ENCODE measurements at places on chromosomes 2 and 18.

DNA sequence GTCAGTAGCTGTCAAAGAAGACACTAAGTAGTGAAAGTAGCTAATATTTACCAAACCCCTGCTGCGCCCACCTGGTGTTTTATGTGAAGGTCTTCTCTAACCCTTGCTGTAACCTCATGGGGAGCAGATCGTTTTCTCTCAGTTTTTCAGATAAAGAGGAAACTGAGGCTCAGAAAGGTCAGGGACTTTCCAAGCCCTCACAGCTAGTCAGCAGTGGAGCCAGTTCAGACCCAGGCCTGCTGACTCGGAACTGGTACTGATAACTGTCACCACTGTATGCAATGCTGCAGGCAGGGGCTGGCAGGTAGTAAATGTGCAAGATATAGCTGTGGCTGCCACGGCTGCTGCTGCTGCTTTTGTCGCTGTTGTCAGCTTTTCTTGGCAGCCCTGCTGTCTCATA is 69.1 kb downstream of the LRRFIP1 start:
- no peak for DNase-seq

GRCh38 chr18:34590503-34590902 is 119.6 kb upstream of the DTNA start:
- no peak for DNase-seq

DNA sequence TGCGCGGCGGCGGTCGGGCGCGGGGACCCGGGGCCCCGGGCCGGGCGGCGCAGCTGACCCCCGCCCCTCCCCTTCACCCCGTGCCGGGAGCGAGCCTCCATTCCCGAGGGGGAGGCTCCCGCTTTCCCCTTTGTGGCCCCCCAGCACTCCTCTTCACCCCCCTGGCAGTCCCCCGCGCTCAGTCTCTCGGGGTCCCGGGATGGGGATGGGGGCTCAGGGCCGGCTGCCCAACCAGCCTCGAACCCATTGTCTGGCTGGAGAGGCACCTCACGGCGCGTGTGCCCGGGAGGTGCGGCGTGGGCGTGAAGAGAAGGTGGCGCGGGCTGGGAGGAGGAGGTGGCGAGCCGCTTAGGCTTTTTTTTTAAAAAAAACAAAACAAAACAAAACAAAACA is 748 bp downstream of the FMNL2 start:
- DNase-seq: peak; percentile 28

- no peak for DNase-seq
Observed at GRCh38 chr18:66548747-66549146, 55.1 kb downstream of the CDH19 start.

DNA sequence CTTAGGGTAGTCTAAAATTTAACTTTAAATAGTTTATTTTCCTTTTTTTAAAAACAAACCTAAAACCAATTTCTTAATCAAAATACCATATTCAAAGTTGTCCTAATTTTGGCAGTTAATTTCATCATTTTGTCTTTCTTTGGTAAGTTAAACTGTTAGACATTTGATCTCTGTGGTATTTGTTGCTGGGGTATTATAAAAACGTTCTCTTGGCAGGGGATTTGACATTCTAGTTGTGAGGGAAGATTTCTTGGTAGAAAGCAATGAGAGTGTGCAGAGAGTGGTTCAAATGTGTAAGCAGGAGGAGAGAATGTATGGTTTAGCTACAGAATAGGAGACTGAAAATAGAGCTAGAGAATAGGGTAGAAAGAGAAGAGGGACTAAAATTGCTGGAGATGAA is 14.6 kb downstream of the GULP1 start:
- DNase-seq: no peak

DNA sequence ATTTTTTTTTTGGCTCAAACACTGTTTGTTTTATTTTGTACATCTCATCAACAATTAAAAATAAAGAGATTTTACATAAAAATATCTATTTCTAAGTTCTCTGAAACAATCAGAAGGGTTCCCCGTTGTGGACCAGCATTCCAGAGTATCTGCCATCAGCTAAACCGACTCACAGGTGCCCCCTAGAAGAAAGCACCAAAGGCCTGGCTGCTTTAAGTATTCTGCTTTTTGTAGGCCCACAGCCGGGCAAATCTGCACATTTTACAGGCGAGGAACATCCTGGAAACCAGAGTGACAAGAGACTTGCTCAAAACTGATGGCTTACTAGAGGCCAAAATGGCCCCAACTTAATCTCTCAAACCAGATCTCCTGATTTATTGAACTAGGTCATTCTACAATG is 82.2 kb upstream of the SETBP1 start:
- DNase-seq: no peak

GRCh38 chr2:147689220-147689909 is 155.5 kb upstream of the ACVR2A start:
- DNase-seq: no peak

DNA sequence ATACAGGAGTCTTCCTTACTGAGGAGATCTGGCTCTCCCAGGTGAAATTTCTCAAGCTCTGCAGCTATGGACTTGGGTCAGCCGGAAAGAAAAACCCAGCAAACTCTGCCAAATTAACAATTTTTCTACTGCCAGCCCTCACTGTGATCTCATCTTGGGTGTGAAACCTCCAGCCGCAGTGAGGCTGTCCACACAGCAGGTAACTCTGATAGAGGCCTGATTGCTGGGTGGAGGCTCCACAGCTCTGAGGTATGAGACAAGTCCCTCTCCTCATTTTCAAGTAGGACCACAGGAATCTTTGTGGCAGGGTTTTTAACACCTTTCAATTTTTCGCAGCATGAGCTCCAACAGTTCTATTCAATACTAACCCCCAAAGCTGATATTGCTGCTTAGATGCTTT is 430.6 kb upstream of the RAB6C start:
- DNase-seq: no peak

DNA sequence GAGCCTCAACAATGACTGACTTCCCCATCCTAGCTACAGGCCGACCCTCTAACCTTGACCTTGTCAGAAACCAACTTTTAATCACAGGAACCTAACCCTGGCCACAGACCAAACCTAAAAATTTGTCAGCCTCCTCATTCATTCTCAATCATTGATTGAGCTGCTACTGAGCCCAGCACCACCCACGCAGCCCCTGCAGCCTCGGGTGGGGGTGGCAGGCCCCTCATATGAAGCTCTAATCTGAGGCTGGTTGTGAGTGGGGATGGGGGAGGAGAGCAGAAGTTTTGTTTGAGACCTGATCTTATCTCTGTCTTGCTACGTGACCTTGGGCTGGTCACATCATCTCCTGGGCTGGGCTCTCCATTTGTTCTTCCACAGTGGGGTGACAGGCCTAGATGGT is 99.5 kb upstream of the EPAS1 start:
- DNase-seq: no peak

GRCh38 chr2:218375212-218375611 is 6.9 kb upstream of the SLC11A1 start:
- no peak for DNase-seq
